ENCODE measurements at places on chromosomes 4 and X.
A peak's percentile ranks its signal among the peaks of the same experiment; 100 is the strongest.

- no peak for DNase-seq
These were observed 123.2 kb upstream of the BANK1 start for GRCh38 chr4:101667348-101667747.

DNA sequence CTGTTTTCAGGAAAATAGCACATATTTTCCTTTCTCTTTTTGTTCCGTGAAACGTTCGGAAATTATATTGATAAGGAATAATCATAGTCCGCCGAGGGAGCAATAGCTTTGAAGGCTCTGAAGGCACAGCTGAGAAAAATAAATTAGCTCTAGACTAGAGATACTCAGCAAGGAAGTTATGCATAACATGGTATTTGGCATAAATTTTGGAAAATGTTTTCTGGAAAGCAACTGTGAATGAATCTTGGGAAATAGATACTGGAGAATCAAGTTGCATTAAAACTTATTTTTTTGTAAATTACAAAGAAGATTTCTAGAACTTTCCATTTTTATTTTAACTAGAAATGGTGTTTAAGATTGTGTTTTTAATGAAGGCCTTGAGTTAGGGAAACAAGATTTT lies 92.4 kb downstream of the HPRT1 start:
- DNase-seq = no peak

DNA sequence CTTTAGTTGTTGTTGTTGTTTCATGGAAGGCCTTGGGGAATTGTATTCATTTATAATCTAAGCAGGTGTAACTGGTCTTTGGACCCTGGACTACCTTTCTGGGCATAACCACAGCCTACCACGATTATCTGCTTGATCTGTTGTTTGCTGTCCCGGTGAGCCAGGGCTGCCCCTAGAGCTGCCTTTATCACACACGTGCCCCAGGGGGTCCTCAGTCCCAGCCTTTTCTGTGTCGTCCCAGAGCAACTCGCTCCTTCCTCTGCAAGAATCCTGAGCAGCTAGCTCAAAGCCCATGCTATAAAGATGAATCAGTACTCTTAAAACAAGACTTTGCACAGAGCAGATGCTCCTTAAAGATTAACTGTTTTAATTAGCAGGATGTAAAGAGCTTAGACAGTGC lies 273.2 kb downstream of the EVC2 start:
- no peak for DNase-seq

DNA sequence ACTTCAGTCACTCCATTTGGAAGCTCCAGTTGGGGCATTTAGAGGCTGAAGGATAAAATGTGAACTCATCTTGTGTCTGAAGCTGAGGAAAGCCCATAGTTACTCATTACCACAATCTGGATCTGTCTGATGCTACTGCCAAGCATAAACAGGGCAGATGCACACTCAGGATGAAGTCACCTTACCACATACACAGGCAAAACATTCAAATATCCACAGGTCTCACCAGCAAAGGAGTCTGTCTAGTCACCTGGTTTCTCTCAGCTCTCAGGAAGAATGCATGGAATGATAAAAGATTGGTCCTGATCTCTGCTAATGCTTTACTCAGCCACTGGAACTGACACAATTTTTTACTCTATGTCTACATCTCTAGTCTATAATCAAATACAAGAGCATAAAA lies 13.0 kb upstream of the ODAPH start:
- DNase-seq = peak; percentile 97

- no peak for DNase-seq
These were observed 2.9 kb upstream of the AFP start for GRCh38 chr4:73433140-73433539.

GRCh38 chr4:180717451-180718033 lies 1525.7 kb upstream of the TENM3 start:
- no peak for DNase-seq

DNA sequence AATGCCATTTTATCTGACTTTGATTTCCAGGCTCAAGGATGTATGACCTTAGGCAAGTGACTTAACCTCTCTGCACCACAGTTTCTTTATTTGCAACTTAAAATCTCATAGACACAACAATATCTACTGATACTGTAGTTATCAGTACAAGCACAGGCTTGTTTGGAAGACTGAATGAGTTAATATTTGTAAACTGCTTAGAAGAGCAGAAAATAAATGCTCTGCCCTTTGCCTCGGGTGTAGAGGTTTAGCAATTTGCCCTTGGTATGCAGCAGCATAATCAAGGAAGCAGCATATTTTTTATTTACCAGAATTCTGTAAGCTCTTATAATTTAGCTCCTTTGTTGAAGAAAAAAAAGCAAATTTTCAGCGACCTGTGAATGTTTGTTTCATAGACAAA lies 2.9 kb upstream of the CXCL1 start:
- DNase-seq = no peak

DNA sequence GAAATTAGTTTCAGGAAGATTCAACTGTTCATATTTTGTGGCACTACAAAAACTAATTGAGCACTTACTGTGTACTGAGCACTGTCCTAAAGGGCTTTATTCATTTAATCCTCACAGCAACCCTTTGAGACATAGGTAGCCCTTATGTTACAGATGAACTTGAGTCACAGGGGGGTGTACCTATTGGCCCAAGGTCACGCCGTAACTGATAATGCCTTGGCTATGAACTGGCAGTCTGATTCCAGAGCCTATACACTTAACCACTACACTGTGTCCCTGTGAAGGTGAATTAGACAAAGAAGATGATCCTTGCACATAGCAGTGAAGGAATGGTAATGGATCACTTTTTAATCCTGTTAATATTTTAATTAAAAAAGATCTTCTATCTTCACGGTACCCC lies 12.0 kb downstream of the TMEM165 start:
- DNase-seq = no peak

DNA sequence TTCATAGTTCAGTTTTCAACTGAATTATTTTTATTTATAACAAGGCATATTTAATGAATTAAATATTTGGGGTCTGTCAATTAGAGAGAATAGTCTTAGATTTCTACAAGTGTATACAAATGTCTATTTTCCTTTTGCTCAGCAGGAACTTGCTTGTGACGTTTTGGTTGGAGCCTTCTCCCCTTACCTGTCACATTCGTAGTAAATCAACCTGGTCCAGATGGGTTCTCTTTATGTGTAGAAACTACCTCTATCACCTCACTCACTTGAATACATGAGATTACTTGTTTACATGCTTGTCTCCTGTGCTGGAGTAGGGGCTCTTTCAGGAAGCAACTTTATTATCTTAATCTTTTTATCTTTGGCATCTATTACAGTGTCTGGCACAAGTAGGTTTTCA lies 938.3 kb upstream of the IGFBP7 start:
- DNase-seq = no peak

DNA sequence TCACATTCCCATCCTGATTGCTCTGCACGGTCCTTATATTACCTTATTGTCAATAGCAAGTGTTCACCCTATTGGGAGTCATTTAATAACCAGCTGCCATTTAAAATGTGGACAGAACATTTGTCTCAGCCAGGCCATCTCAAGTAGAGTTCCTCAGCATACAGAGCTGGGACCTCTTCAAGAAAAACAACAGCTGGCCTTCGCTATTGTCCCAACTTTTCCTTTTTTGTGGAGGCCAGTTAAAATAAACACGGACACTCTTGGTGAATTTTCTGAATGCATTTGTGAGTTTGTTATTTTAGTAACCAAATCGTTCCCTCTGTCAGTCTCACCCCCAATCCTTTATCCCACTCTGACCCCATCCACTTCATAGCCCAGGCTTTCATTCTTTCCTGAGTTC lies 395.3 kb upstream of the PITX2 start:
- DNase-seq = no peak
